ENCODE measurements at places on chromosomes 7 and 10.

- DNase-seq, result no peak
Measured at GRCh38 chr10:549391-549790, 140.1 kb downstream of the DIP2C start.

DNA sequence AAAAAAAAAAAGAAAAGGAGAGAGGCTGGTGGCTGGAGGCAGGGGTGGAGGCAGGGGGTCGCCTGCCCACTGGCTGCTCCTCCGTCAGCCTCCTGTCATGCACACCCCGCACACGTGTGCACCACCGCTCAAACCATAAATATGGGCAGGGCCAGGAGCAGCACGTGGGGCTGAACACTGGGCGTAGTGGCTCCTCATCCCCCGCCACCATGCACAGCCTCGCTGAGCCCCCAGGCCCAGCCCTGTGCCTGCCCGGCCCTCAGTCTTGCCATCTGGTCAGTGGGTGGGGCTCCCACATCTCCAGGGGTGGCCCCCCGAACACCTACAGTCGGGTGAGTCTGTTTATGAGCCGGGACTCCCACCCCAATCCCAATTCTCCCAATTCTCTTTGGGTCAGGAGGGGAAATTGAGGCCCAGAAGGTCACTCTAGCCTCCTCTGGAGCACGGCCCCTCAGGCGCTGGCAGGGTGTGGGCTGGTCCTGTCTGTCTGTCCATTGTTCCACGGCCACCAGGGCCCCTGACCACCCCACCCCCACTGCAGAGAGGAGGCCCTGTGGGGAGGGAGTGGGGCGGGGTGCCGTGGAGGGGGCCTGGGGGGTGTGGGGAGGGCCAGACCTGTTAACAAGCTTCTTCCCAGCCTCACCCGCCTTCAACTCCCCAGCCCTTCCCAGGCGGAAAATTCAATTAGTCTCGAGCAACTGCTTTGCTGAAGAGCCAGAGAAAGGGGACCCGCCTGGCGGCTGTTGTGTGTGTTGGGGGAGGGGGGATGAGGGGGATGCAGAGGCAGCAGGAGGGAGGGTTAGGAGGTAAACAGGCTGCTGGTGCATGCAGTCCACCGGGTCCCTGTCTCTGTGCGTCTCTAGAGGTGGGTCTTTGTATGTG lies 19.5 kb upstream of the GRIFIN start:
- DNase-seq, result no peak

DNA sequence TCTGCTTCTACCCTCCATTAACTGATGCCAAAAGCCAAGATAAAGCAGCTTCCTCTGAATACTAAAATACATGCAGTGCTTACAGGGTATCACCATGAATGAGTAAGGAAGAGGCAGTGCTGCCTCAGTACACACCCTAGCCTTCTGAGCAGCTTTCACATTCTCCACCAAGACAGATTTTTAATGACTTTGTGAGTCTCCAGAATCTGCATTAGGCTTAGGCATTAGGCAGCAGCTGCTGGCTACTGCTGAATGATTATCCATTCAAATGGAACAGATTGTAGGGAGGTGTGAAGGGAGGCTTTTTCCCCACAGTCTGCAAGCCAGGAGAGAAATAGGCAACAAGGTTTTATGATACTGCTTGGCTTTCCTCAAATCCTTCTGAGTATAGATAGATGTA lies 1226.7 kb upstream of the LRRN3 start:
- DNase-seq, result no peak

GRCh38 chr7:102849079-102849478 lies 63.7 kb upstream of the LRRC17 start:
- DNase-seq, result no peak

DNA sequence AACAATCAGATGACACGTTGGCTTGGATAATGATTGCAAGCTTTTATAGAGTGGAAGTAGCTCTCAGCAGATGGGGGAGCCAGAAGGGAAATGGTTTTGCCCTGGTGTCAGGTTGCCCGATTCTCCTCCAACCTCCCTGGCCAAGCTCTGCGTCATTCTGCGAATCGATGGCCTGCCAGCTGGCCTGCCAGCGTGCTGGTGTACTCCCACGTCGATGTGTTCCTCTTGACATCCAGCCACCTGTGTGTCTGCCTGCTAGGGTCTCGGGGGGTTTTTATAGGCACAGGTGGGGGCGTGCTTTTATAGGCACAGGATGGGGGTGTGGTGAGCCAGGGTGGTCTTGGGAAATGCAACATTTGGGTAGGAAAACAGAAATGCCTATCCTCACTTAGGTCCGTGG lies 4.6 kb downstream of the NET1 start:
- DNase-seq, result no peak

GRCh38 chr10:86260564-86260963 lies 106.0 kb downstream of the GRID1 start:
- DNase-seq, result no peak

GRCh38 chr7:55508221-55509011 lies 63.9 kb downstream of the VOPP1 start:
- no peak for DNase-seq

- peak; percentile 45 for DNase-seq
Measured at GRCh38 chr10:127125331-127125730, 71.1 kb downstream of the INSYN2A start.

DNA sequence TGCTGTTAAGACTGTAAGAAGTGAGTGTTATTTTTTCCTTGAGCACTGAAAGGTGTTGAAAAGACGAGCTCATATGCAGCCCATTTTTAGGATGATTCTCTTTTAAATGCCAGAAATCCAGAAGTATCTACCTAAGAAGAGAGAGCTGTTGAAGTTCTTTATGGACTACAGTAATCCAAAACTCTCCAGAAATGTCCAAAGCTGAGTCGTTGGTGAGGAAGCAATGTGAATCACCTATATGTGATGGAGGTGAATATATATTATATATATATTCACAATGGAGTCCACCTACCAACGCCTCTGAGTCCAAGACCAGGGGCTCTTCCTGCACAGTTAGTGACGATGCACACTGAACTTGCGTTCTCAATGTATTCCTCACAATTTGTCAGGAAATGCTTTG lies 252.7 kb upstream of the PITRM1 start:
- no peak for DNase-seq

DNA sequence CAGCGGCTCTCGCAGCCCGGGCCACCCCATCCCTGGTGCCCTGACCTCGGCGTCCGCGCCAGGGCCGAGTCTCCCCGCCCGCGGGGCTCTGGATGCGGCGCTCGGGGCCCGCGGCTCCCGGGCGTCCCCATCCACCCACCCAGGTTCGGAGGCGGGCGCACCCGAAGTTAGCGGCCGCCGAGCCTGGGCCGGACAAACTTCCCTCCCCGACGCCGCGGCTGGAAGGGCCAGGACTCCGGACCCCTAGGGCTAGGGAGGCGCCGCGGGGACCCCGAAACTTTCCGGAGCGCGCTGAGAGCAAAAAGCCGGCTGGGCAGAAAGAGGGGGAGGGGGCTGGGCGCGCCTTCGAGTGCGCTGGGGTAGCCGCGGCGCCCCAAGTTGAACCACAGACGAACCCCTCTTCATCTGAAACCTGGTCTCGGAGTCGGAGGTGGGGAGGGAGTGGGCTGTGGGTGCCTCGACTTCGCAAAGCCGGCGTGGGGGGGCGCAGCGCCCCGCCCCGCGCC lies 3.7 kb upstream of the ELFN1 start:
- DNase-seq, result no peak

GRCh38 chr10:62696798-62697197 lies 107.7 kb upstream of the ADO start:
- DNase-seq, result no peak

DNA sequence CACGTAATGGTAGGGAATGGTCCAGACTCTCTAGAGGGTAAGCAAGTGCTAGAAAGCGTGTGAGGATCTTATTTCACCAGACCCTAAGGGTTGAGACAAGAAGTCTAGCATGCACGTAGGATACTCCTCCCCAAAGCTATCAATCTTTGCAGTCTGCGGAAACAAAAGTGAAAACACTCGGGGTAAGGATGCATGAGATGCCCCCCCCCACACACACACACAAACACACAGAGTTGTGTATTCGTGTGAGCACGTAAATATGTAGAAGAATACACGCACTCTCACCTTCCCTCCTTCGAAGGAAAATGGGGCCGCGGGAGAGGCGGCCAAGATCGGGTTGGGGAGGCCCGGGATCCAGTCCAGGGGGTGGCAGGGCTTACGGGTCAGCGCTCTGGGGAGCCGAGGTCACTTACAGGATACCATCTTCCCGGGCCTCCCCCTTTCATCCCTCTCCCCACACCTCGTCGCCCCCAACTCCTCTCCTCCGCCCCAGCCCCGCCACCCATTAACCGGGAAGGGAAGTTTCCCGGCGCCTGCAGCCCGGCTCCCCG lies 455 bp downstream of the CUL2 start:
- peak; percentile 49 for DNase-seq

- no peak for DNase-seq
Measured at GRCh38 chr7:93921186-93921585, 349 bp upstream of the GNG11 start.

DNA sequence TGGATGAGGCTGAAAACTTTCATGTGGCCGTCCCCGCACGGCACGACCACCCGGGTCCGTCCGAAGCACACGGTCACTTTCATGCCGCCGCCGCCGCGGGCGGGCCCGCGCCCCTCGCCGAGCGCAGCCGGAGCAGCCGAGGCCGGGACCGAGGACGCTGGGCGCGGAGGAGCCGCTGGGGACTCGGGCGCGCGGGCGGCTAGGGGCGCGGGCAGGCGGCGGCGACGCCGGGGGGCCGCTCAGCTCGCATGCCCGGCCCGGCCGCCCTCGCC lies 247 bp downstream of the PARD3 start:
- DNase-seq, result no peak

- DNase-seq, result no peak
Measured at GRCh38 chr7:157224627-157225026, 85.9 kb downstream of the UBE3C start.

DNA sequence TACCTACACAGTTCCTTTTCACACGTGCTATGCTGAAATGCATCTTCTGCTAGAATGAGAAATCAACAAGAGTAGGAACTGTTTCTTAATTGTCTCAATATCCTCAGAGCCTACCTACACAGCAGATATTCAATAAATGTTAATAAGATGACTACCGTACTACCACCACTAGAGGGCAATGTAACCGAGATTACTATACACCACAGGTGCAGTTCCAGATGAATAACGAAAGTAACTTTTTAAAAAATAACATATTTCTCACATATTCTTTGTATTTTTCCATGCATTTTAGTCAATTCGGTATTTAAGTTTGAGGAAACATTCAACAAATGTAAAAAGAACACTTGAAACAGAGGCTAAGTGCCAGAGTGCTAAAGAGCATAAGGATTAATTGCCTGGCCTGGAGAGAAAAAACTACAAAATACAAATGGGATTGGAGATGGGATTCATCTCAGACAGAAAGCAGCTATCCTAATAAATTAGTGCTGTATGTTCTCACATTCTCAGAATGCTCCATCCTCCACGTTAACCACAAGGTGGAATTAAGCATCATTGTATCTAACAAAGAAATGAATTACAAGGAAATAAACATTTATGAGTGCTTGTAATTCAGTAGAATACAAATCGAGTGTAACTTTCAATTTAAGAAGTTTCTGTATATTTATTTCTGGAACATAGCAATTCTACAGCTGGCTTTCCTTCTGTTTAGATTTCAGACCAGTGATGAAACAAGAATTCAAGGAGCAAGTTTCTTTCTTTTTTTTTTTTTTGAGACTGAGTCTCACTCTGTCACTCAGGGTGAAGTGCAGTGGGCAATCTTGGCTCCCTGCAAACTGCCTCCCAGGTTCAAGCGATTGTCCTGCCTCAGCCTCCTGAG lies 20.3 kb upstream of the HECTD2 start:
- peak; percentile 26 for DNase-seq

GRCh38 chr7:139721821-139722220 lies 56.0 kb downstream of the HIPK2 start:
- no peak for DNase-seq

- no peak for DNase-seq
Measured at GRCh38 chr10:16105082-16105481, 244.8 kb upstream of the MINDY3 start.

GRCh38 chr10:114024876-114025610 lies 18.6 kb upstream of the ADRB1 start:
- peak; percentile 66 for DNase-seq

DNA sequence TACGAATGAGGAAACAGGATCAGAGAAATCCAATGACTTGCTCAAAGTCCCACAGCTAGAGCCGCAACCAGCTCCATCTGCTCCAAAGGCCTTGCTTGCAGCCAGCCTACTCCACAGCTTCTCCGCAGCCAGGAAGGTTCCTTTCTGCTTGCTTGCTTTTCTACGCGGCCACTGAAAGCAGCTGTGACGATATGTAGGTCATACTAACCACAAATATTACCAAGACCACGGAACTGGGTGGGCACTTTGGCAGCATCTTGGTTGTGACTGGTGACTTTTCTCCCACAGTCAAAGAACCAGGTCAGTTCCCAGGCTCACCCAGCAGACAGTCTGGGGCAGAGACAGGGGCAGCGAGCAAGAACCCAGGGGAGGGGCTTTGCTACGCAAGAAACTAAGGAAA lies 86.4 kb downstream of the FAM53B start:
- peak; percentile 84 for DNase-seq

DNA sequence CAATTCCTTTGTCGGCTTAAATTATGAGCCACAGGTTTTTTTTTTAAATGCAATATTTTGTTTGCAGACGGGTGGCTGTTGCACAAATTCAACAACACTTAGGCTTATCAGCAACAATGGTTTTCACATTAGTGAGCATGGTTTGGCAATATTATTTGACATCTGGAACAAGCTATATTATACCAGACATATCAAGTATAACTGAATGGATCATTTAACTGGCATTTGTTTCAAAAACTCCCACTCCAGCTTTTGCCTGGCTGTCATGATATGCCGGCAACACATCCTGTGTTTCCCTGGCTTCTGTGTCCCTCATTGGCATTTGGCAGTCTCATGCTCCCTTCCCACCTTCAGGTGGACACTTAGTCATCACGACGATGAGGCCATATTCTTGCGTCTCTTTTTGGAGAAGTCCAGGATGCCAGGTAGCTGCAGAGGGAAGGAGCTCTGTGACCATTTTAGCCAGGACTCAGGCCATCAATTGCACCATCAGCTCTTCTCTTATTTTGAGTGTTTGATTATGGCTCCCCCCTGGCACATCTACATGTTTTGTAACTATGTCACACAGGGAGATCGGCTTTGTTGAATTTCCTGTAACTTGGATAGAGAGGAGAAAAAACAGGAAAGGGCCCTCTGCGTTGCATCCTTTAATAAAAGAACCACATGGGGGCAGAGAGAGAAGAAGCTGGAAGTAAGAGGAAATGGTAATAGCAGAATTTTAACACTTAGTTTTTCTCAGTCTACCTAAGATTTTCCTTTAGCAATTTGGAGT lies 413.9 kb downstream of the LRMDA start:
- DNase-seq, result no peak

- no peak for DNase-seq
Measured at GRCh38 chr10:23436983-23437382, 1.9 kb upstream of the OTUD1 start.

DNA sequence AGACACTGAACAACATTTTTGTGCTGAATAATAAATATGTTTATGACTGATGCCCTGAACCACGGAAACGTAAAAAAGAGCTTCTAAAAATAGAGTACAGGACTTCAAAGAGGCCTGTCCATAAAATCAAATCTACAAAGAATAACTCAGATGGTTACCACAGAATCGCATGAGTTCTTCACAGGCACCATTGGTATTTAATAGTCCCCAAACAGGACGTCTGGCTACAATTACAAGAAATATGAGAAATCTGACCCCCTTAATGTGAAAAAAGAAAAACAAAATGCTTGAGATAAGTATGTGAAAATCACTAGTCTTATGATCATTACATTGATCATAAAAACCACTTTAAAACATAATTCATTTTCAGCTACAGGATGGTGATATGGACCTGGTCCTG lies 20.8 kb downstream of the CYTH3 start:
- DNase-seq, result no peak
